ENCODE measurements at places on chromosomes 12 and 14.

- no peak for DNase-seq
Measured at GRCh38 chr12:11920231-11920630, 150.5 kb upstream of the BCL2L14 start.

- no peak for DNase-seq
Measured at GRCh38 chr14:80607430-80608190, 333.9 kb downstream of the CEP128 start.

- DNase-seq, result no peak
Measured at GRCh38 chr14:59273737-59274136, 85.3 kb downstream of the DAAM1 start.

GRCh38 chr12:120406069-120406468, 31.8 kb upstream of the COX6A1 start:
- no peak for DNase-seq

DNA sequence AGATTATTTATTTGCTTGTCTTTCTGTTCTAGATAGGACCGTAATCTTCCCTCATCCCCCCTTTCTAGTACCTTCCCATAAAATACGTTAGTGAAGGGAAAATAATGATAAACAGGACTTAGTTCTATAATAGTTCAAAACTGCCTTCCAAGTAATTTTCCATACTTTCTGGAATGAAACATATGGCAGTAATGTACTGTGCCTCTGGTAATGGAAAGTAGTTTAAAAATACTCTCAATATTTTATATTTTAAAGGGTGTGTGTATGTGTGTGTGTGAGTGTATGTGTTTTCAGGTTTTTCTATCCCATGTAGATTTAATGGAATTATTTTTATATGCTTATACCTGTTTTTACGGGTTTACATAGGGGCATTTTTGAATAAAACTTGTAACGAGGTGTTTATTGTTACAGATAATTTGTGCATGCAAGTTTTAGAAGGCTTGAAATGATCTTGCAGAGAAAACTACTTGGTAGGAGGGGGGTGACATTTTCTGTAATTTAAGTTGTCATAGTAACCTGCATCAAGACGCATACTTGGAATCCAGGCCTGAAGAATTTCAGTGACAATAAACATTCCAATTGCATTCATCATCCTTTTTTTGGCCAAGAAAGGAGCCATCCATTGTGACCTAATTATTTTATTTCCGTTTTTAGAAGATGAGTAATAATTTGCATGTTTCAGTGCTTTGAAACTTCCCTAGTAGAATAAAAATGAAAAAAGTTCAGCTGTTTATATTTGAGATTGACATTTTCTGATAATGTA, 38.9 kb downstream of the RASSF8 start:
- no peak for DNase-seq

GRCh38 chr14:30240018-30240417, 312.4 kb upstream of the PRKD1 start:
- no peak for DNase-seq

All from T1000 (cell line).